ENCODE measurements at places on chromosomes 2 and 18.

DNA sequence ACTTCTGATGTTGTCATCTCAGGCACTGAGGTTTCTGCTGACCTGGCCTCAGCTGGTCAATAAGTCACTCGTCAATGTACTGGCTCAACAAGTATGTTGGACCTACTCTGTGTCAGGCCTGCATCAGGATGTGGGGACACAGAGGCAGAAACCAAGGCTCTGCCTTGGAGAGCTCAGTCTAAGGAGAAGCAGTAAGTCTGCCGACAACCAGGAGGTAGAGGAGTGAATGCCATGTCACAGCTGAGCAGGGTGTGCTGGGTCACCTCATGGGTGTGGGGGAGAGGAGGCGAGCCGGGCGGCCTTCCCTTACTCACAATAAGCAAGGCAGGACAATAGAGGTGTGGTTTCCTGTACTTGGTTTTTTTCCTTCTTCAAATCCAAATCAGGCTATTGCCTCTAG, 75.8 kb downstream of the COLEC12 start:
- DNase-seq, result no peak

DNA sequence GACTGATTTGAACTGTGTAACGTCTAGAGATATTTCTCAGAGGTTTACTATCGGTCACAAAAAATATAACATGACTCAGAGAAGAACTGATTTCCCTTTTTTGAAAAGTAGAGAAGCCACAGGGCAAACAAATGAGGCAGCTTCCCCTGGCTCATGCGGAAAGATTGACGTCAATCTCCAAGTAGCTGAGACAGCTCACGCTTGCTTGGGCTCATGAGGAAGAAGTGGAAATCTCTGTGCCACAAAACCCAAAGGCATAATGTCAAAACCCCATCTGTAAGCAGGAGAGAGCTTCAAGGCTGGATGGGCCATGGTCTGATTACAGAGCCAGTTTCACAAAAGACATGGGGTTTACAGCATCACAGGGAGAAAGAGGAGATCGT, 188.1 kb downstream of the ARL4C start:
- DNase-seq, result peak; percentile 29

DNA sequence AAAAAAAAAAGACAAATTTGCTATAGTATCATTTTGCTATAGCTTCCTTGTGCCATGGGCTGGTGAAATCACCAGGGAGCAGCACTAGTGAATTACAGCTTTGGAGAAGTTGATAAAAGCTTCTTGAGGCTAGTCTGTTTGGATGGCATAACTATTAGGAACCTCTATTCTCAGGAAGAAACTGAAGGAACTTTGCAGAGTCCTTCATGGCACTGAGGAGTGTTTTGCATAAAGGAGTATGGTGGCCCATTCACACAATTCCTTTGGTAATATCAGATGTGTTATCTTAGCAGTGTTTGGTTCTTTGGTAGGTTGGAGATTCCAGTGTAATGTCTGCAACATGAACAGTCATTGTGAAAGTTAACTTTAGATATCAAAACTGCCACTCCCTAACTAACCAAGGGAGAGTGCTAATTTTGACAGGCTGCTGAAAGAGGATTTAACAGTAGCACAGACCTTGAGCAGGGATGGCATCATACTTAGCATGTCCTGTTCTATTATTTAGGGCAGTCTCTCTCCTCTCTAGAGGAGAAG, 76.6 kb upstream of the ZFP36L2 start:
- DNase-seq, result no peak

GRCh38 chr2:66576561-66577320, 141.8 kb downstream of the MEIS1 start:
- no peak for DNase-seq

GRCh38 chr2:10141736-10142639, 19.4 kb downstream of the RRM2 start:
- DNase-seq, result no peak

- DNase-seq, result no peak
Observed at GRCh38 chr2:98866033-98866432, 70.0 kb downstream of the CRACDL start.

GRCh38 chr2:182647499-182647787, 68.6 kb upstream of the DNAJC10 start:
- no peak for DNase-seq

All from GM18507 (cell line).